ENCODE measurements at places on chromosomes 7 and 10.
A peak's percentile ranks its signal among the peaks of the same experiment; 100 is the strongest.

DNA sequence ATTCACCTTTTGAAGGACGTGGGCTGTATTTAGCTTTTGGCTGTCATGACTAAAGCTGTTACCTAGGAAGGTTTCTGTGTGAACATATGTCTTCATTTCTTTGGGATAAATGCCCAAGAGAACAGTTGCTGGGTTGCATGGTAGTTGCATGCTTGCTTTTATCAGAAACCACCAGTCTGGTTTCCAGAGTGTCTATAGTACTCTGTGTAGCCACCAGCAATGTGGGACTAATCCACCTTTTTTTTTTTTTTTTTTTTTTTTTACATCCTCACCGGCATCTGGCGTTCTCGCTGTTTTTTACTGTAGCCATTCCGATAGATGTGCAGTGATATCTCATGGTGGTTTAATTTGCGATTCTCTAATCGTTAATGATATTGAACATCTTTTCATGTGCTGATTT, 297.8 kb downstream of the SDK1 start:
- DNase-seq, result no peak

GRCh38 chr10:104612571-104613205, 28.4 kb upstream of the SORCS3 start:
- DNase-seq, result no peak

GRCh38 chr10:91127341-91128082, 93.0 kb upstream of the PCGF5 start:
- DNase-seq, result no peak

GRCh38 chr10:34081347-34081743, 733.8 kb downstream of the PARD3 start:
- no peak for DNase-seq

DNA sequence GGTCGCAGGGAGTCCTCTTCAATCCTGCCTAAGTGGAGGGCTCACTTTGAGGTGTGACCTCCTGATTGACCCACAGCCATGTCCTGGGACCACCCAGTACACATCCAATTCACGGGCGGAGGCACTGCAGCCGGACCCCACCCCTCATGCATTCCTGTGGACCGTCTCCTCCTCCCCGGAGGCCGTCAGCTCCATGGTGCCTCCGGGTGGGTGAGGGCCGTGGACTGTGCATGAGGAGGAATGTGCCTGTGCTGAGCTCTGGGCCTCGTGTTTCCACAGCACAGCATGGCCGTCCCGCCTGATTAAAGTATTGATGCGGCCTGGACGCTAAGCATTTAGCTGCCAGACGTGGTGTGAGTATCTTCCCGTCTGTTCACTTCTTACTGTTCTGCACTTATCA, 52.8 kb downstream of the CFAP46 start:
- no peak for DNase-seq

DNA sequence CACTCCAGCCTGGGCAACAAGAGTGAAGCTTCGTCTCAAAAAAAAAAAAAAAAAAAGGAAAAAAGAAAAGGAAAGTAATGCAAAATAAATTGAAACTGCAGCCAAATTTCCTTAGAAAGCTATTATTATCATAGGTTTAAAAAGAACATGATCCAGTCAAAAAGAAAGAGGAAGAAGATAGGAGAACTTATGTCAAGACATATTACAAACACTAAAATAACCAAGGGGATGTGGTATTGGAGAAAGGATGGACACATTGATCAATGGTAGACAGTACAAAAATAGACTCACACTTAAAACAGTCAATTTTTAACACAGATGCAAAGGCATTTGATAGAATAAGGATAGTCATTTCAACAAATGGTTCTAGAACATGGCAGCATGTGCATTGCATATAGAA, 27.3 kb upstream of the PFKP start:
- no peak for DNase-seq

GRCh38 chr7:75689246-75690099, 49.3 kb downstream of the HIP1 start:
- no peak for DNase-seq

DNA sequence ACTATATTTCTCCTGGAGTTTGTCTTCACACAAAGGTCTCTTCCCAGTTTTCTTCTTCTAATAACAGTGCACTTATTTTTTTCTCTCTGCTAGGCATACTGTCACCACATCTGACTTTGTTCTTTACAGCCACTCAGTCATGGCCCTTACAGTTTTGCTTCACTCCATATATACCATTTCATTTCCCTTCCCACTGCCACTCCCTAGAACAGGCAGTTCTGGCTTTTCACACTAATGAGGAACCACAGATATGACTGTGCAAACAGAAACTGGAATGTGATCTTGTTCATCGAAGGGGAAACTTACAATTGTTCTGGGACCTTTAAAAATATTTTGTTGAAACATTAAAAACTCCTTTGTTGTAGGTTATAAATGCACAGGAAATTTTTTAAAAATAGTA, 67.3 kb downstream of the EPDR1 start:
- no peak for DNase-seq

- DNase-seq, result no peak
Measured at GRCh38 chr10:34462056-34462455, 353.0 kb downstream of the PARD3 start.

DNA sequence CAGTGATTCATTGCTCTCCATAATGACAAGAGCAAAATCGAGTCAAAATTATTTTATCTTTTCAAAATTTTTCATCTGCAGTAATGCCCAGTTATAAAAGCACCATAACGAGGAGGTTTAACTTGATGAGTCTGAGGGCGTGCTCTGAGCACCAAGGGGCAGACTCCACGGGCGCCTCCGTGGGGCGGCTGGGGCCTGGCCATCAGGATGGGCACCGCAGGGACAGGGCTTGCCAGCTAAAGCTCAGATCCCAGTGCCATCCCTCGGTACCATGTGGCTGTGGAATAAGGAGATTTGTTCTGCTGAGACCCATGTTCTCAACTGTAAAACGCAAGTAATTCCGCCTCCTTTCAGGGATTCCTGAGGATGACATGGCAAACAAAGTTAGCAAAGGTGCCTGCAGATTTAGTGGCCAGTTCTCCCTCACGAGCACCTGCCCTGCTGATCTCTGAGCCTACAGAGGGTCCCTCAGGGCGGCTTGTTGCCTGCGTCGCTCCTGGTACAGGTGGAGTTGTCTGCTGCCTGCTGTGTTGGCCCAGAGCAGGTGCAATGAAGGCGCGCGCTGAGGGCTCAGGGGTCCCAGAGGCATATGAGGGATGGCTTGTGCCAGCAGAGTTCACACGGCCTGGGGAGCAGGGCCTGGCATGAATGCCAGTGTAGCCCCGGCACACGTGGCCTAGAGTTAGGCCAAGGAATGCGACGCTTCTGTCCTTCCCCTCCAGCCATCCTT, 584.4 kb downstream of the TCERG1L start:
- no peak for DNase-seq

DNA sequence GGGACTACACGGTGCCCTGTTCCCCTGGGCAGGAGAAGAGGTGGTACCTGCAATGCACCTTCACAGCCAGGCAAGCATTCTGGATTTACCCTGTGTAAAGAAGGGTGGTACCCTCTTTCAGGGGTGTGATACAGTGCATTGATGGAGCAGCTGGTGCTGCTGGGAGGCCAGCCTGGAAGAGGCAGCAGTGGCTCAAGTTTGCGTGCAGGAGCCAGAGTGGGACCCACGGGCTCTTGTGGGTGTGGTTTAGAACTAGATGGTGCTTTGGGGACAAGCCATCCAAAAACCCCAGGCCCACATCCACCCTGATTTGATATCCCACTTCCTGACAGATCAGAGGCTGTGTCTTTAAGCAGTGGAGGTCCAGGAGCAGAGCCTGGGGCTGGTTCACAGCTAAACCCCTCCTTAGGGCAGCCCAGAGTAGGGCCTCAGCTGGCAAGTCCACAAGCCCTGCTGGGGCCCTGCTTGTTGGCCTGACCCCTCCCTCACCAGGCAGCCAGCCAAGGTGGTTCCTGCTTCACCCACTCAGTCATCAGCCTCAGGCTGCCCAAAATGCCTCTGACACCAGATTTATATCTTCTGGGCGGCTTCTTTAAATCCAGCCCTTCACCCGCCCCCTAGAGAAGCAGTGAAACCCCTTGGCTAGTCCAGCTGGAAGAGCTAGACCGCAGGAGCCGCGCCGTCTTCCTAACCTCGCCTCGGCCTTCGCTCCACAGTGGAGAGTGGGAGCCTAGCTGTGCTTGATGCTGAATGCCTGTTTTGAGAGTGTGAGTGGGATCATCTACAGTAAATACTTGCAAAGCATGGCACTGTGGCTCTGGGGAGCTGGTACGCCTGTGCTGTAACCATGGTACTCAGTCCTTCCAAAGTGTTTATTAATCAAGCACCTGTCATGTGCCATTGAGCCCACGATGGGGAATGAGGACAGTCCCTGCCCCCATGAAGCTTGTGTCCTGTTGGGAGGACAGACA, 1.4 kb upstream of the ASIC3 start:
- DNase-seq, result peak; percentile 7

- DNase-seq, result no peak
Measured at GRCh38 chr10:97744405-97745035, 7.6 kb downstream of the ZFYVE27 start.

GRCh38 chr10:16765509-16766375, 51.5 kb downstream of the RSU1 start:
- no peak for DNase-seq

GRCh38 chr10:58807629-58808022, 295.0 kb downstream of the BICC1 start:
- no peak for DNase-seq

- no peak for DNase-seq
Measured at GRCh38 chr10:14236341-14236740, 94.4 kb downstream of the FRMD4A start.

- DNase-seq, result no peak
Measured at GRCh38 chr10:4243651-4244050, 458.6 kb upstream of the KLF6 start.

- no peak for DNase-seq
Measured at GRCh38 chr7:137875746-137876145, 29.0 kb upstream of the DGKI start.

- DNase-seq, result no peak
Measured at GRCh38 chr10:78224602-78225001, 190.9 kb downstream of the RPS24 start.

DNA sequence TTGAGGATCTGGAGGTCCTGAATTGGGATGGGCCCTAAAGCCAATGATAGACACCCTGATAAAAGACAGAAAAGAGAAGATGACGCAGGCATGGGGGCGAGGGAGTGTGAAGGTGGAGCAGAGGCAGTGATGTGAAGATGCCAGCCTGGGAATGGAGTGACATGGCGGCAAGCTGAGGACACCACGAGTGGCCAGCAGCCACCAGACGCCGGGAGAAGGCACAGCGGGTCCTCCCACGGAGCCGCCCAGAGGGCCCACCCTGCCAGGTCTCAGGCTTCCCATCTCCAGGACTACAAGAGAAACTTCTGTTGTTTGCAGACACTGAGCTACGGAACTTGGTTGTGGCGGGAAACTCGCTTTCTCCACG, 44.9 kb downstream of the DPYSL4 start:
- DNase-seq, result no peak

DNA sequence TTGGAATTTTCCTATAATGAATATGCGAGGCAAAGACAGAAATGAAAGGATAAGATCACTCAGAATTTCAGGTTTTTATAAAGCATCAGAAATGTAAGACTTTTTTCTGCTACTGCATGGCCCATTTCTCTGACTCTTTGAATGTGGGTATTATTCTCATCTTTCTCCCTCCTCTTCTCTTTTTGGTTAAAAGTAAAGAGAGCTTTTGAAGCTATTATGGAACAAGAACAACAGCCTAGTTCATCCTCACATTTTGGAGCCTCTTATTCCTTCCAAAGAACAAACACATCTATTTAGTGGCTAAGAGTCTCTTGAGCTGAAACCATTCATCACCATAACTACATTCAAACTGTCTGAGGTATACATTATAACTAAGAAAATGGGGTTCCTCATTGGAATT, 19.4 kb upstream of the ATRNL1 start:
- DNase-seq, result no peak

GRCh38 chr7:143321242-143321641, 5.3 kb downstream of the CLCN1 start:
- no peak for DNase-seq

GRCh38 chr7:45253368-45253767, 95.8 kb downstream of the RAMP3 start:
- no peak for DNase-seq

DNA sequence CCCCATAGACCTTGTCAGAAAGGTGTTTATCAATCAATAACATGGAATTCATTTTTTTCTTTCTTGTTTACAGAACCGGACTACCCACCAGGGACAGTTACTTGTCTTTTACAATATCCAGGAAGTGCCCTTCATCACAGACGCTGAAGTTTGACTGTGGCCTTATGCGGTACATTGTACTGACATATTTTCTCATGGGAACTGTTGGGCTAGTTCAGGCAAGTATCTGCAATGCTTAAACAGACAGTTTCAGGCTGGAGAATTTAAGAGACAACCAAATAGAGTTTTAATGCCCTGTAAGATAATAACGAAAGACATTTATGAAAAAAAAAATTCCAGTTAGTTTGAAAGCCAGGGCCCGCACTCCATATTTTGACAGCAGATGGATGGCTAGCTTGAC, 246.4 kb downstream of the GATA3 start:
- no peak for DNase-seq

DNA sequence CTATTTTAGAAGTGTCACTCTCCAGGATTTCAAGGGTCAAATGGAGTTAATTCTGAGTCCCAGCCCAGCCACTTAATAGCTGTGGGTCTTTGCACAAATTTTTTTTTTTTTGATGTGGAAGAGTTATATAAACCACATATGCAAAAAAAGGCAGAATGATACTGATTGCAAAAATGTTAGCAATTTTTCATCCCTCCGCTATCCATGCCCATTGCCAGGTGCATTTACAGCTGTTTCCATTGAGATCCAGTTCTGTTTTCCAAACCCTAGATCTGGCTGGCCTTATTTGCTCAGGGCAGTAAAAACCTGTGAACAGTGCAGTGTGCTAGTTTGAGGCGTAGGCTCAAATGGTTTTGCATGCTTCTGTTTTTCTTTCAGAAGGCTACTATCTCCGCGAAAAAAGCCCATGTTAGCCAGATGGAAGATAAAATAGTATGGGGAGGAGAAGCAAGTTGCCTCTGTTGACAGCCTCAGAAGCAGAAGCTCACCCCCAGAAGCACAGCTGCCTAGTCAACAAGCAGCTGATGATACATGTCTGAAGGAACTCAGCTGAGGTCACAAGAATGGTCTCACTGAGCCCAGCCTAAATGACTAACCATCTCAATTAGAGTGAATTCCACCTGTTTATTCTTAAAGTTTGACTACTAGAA, 997 bp upstream of the ZNF138 start:
- no peak for DNase-seq

DNA sequence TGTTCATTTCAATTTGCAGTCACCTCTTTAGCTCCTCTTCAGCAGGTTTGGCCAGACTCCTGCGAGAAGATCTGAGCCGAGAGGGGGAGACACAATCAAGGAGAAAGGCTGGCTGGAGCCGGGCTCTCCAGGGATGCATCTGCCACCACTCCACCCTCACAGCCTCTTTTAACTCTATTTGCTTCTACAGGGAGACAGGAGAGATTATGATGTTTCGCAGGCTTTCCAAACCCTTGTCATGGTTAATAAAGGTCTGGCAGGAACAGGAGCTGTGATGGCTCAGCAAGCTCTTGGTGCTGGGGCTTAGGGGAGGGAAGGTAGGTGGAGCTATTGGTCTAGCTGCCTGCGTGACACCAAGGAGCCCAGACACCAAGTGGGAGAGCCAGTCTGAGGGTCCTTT, 448.1 kb upstream of the PODXL start:
- no peak for DNase-seq

- DNase-seq, result no peak
Measured at GRCh38 chr10:73017955-73018480, 63.4 kb upstream of the PLA2G12B start.

GRCh38 chr7:151825721-151826120, 51.2 kb downstream of the PRKAG2 start:
- no peak for DNase-seq

All from NCI-H2227 treated with DMSO at 0.1 percent for 48 hours (cell line).